ENCODE measurements at places on chromosomes 12 and 14.

GRCh38 chr12:15689751-15690191 lies 99.4 kb downstream of the EPS8 start:
- DNase-seq = no peak

DNA sequence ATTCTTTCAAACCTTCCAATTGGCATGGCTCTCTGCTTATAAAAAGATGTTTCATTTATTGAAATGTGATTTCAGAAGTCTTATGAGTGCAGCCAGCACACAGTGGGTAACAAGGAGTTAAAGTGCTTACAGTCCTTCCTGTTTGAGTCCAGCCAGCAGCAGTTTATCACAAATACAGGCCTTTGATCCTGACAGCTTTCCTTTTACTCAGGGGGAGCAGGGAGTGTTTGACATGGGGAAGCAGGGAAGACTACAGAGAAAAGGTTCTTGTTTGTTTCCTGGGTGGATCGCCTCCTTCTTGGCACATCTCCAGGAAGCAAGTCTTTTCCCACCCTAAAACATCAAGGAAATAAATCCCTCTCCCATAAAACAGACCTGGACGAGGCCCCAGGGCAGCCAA lies 216.1 kb downstream of the MSRB3 start:
- no peak for DNase-seq

GRCh38 chr12:31804185-31804504 lies 75.3 kb upstream of the AMN1 start:
- DNase-seq = no peak

GRCh38 chr12:124218243-124218560 lies 76.7 kb upstream of the RFLNA start:
- DNase-seq = no peak

DNA sequence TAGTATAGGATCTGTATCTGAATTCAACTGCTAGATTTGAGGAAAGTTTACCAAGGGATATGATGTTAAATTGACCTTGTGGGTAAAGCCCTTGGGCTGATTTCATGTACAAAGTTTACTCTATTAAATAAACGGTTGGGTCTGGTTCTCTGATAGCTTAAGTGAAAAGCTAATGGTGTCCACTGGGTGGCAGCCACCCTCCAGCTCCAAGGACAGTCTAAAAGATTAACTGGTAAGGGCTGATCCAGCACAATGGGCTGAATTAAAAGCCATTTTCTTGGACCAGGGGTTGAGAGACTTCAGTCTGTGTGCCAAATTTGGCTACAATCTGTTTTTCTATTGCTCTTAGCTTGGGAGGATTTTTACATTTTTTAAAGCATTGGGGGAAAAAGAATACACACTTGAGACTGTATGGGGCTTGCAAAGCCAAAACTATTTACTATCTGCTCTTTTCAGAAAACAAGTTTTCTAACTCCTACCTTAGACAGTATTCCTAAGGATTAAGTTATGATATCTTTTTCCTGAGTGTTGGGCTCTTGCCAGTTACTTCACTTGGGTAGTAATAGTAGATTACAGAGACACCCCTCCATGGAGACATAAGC lies 116.5 kb downstream of the GPHN start:
- peak; percentile 62 for DNase-seq

- no peak for DNase-seq
These were observed 1019.2 kb downstream of the AACS start for GRCh38 chr12:126084480-126084879.

- no peak for DNase-seq
These were observed 2.0 kb upstream of the ZNF385A start for GRCh38 chr12:54386403-54387113.

DNA sequence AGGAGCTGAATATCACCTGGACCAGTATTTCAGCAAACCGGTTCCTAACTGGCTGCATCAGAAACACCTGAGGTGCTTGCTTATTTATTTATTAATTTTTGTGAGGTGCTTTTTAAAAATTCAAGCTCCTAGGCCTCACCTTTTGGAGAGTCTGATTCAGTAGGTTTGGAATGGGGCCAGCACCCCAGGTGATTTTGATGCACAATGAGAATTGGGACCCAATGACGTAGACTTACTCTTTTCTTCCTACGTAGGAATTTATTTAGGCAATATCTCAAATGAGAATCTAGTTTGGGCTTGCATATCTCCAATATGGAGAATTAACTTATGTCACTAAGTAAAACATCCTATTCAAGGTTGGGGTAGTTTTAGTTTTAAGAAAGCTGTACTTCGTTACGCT lies 7.3 kb downstream of the YEATS4 start:
- no peak for DNase-seq

DNA sequence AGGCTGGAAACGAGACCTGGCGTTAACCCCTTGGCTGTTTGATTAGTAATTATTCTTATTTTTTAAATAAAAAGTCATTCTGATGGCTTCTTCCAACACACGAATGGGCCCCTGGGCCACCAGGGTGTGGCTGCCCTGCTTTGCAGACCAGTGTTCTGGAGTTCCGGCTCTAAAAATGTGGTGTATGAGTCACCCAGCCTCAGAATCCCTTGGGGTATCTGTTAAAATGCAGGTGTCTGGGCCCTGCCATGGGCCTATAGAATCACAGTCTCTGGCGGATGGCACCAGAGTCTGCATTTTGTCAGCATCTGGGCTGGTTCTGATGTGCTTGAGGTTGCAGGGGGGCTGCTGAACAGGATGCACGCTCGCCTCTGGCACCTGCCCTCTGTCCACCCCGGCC lies 2.5 kb upstream of the PSMC1 start:
- DNase-seq = no peak

DNA sequence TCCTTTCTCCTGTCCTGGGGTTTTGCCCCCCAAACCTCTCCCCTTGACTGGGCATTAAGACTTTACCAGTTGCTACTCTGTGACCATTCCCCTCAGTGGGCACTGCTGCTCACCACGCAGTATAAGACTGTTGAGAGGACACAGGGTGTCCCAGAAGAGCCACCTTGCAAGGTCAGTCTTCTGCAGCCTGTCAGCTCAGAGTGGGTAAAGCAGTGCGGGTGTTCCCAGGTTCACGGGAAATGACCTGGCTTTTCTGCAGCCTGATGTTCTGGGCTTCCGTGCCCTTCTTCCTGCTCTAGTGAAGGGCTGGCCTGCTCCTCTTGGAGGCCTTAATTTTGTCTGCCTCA lies 34.2 kb downstream of the KCNA1 start:
- DNase-seq = no peak

- no peak for DNase-seq
These were observed 94.1 kb downstream of the TRHDE start for GRCh38 chr12:72366255-72366654.

- DNase-seq = no peak
These were observed 8.3 kb downstream of the PROX2 start for GRCh38 chr14:74867673-74868072.

DNA sequence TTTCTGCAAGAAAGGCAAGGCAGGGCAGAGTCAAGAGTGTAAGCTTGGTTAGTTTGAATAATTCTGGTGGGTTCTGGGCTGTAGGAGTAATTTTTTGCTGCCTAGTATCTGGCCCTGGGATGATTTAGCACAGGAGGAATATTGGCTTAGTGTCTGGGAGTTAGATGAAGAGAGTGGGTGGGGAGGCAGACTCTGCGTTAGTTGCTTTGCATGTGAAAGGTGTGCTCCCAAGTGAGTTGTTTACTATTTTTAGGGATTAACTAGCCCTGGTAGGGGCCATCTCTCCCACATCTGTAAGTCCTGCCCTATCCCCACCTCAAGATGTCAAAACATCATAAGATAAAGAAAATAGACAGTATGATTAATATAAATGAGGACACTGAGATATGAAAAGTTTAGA lies 249.7 kb downstream of the LRIG3 start:
- no peak for DNase-seq

- DNase-seq = no peak
These were observed 19.3 kb downstream of the NT5DC3 start for GRCh38 chr12:103821773-103822172.

GRCh38 chr14:100540926-100541620 lies 46.1 kb downstream of the BEGAIN start:
- peak; percentile 42 for DNase-seq

DNA sequence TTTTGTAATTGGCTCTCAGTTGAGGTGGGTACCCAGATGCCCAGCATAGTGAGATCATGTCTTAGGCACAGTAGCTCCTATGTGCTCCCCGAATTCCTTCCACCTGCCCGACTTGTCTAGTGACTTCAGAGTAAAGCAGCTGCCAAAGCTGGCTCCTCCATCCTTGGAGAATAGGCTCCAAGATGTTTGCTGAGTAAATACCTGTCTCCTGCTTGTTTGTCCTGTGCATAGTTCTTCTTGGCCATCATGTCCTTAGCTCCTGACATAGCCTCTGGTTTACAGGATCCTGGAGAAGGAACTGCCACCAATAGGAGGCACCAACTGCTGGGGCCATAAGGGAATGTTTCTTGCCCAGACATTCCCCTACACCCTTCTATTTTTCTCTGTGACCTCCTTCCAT lies 52.6 kb upstream of the CISTR start:
- no peak for DNase-seq

- DNase-seq = no peak
These were observed 216.9 kb downstream of the RPAP3 start for GRCh38 chr12:47488888-47489287.

GRCh38 chr14:103367995-103368394 lies 17.2 kb upstream of the MARK3 start:
- DNase-seq = no peak

DNA sequence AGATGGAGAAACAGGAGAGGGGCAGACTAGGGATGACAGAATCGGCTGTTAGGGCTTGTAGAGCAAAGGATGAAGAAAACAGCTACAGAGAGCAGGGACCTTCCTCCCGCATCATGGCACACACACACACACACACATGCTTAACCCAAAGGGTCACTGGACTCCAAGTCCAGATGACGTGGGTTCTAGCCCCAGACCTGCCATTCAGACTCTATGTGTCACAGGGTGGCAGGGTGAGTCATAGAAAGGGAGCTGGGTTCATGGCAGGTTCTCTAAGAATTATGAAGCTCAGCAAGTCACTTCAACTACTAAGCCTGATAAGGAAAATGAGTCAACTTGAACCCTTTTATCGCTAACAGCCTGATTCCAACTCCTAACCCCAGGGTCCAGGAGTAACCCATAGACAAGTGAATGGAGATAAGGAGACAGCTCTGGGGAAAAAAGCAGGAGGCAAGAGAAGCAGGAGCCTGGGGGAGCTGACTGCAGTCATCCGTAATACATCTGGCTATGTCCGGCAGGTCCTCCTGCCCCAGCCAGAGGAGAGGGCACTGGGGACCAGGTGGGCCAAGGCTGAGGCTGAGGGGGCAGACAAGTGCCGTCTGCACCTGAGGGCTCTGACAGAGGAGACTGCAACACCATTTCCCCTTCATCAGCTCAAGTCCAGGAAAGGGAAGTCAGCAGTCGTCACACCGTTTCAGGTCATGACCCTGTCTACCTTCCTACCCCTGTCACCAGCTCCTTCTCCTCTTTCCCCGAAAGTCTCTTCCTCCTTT lies 3.6 kb upstream of the TNFRSF1A start:
- peak; percentile 58 for DNase-seq

DNA sequence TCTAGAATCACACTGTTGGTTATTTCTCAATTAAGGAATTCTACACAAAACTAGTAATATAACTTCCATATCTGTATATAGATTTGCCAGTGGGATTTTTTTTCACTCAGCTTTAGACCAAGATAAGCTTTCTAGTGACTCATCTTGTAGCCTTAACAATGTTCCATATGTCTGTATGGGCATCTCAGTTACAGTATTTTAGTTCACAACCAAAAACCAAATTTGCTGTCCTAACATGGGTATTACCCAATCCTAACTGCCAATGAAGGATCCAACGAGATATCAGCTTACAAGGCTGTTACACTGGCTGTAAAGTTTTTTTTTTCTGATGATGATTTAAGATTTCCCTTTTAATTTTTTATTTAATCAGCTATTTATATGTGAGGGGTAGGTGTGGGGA lies 31.5 kb upstream of the KRR1 start:
- DNase-seq = no peak

GRCh38 chr12:93918262-93918661 lies 230.1 kb upstream of the PLXNC1 start:
- no peak for DNase-seq

DNA sequence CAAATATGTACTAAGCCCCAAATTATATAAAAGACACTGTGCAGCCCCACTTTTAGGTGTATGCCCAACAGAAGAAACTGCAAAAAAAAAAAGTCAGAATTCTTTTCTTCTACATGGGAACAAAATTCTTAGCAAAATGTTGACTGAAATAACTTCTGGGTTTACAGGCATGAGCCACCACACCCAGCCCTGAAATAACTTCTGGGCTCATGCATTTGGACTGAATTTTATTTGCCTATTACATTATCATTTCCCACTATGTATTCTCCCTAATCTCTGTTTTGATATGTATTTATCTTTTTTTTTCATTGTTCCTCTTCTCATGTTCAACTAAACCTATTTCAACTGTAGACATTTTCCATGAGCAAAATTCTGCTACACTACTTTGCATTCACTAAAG lies 169.2 kb downstream of the GRIN2B start:
- no peak for DNase-seq

DNA sequence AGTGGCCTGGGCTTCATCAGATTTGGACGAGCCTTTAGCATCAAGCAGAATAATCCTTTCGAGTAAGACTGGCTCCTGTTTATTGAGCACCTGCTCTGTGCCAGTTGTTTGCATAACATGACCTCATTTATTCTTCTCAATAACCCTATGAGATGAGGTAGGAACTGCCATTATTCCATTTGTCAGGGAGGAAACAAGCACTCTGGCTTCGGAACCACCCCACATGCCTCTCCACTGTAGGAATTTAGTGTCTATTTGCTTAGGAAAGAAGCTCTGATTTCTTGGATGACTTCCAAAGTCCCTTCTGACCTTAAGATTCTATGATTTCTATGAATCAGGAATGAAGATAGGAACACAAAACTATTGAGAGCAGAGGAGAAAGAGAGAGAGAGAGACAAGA lies 11.0 kb downstream of the SAMD4A start:
- DNase-seq = no peak

- no peak for DNase-seq
These were observed 1.9 kb downstream of the PCNX4 start for GRCh38 chr14:60093606-60094005.

GRCh38 chr14:38291681-38292467 lies 36.0 kb upstream of the CLEC14A start:
- DNase-seq = no peak

DNA sequence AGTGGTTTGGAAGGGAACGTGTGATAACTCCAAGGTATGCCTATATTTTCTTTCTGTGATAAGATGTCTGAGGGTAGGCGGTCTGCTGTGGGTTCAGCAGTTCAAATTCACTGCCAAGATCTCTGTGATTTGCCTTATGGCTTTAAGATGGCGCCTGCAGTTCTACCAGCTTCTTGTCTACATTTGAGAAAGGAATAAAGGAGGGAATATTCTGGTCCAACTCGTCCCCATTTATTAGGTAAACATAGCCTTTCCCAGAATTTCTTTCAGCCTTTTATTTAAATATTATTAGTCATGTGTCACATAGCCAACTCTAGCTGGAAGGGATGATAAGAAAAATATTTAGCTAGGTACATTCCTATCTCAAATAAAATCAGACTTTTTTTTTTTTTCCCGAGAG lies 48.8 kb downstream of the KCNJ8 start:
- no peak for DNase-seq

- no peak for DNase-seq
These were observed 31.2 kb downstream of the SRGAP1 start for GRCh38 chr12:63875703-63876102.

GRCh38 chr14:66444271-66444927 lies 41.8 kb upstream of the CCDC196 start:
- DNase-seq = no peak
